ENCODE measurements at places on chromosomes 6 and 20. TPM values are rescaled to one million over a fixed set of nuclear protein-coding genes. Genes with fewer than 3 reads are reported as not detected.

The SOX18 gene
- 17.2 TPM for total RNA-seq

The SLC16A10 gene
- 10.3 TPM for total RNA-seq

The NKX2-2 gene
- total RNA-seq, result not detected

The FLRT3 gene
- total RNA-seq, result 17.8 TPM

The FBXO9 gene
- total RNA-seq, result 35.8 TPM

GRCh38 chr20:49433333-49433732 is 49.1 kb downstream of the KCNB1 start:
- no peak for DNase-seq
- H3K27ac ChIP-seq, result no peak overlapping the region
- no peaks in the 10 kb centered on the region for H3K4me1 ChIP-seq
- no peaks in the 10 kb centered on the region for H3K36me3 ChIP-seq
- H3K27me3 ChIP-seq, result no peaks in the 10 kb centered on the region

DNA sequence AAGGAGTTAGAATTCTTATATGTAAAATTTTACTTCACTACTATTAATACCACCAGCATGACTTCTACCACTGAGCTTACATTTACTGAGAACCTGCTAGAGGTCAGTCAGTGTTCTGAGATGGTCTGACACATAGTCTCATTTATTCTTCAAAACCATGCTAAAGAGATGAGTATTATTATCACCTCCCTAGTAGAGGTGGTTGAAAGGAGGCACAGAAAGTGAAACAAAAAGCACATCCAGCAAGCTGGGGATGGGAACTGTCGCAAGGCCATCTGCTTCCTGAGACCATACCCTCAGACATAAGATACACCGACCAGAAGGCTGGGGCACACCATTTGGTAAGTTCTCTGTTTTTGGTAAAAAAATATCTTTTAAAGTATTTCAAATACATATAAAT is 137.7 kb downstream of the INSM1 start:
- no peak for DNase-seq
- no peak overlapping the region for H3K27ac ChIP-seq
- no peaks in the 10 kb centered on the region for H3K27me3 ChIP-seq
- no peaks in the 10 kb centered on the region for H3K4me1 ChIP-seq

DNA sequence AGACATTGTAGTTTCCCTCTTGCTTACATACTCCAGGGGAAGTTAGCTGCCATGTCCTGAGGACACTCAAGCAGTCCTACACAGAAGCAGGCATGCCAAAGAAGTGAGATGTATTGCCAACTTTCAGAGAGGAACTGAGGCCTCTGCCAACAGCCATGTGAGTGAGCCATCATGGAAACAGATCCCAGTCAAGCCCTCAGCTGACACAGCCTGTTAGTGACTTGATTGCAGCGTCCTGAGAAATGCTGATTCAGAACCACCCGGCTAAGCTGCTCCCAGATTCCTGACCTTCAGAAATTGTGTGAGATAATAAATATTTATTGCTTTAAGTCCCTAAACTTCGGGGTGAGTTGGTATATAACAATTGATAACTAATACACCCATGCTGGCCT is 38.1 kb downstream of the GSTA2 start:
- peak overlapping the region; percentile 35 for H3K27ac ChIP-seq
- no peak overlapping the region for H3K4me3 ChIP-seq
- DNase-seq, result no peak
- H3K27me3 ChIP-seq, result no peaks in the 10 kb centered on the region
- H3K36me3 ChIP-seq, result no peaks in the 10 kb centered on the region

DNA sequence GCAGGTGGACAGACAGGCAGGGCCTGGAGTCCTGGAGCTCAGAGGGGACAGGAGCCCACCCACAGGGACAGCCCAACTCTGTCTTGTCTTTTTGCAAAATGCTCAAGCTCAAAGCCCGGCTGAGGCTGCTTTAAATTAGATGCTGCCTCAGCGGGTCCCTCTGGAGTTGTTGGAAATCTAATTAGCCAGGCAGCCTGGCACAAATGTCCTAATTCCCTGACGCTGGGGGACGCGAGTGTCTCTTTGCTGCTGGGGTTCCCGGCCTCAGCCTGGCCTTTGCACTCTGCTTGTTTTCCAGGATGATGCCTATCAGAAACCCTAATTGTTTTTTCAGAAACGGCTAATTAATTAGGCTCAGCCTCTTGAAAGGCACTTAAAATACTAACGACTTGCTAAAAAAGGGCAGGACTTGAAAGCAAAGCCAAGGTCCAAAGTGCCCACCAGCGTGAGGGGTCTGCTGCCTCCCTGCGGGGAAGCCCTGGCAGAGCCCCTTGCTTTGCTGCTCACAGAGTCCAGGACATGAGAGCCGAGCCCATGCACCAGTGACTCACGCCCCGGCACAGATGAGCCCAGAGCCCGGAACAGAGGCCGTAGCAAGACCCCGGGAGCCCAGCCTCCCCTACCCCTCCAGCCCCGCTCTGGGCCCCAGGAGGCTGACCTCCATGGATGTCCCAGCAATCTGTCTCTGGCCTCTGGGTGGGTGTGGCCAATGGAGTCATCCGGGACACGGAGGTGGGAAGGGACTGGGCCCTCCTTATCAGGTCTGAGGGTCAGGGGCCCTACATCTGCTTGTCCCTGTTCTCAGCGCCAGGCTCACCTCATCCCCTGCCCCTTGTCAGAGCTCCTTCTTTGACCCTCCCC is 46.0 kb upstream of the BHLHE23 start:
- DNase-seq, result no peak
- no peak overlapping the region for H3K4me3 ChIP-seq
- peaks cover 8% of the 10 kb centered on the region for H3K4me1 ChIP-seq

DNA sequence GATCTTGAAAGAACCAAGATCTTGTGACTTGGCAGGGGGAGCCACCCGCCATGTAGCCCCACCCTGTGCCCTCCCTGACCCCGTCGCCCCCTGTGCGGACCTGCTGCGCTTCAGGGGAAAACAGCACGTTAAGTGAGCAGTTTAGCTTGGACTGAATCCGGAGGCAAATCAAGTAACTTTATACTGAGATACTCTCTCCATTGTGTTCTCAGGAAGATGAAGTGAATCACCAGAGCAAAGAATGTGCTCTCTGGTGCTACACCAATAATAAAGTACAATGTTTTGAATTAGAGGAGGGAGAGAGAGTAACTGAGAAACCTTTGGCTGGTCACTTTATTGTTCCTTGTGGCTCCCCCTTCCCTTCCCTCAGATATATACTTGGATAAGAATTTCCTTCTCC is 83.4 kb downstream of the TXNDC5 start:
- no peak for DNase-seq
- no peaks in the 10 kb centered on the region for H3K36me3 ChIP-seq
- no peak overlapping the region for H3K4me3 ChIP-seq
- no peaks in the 10 kb centered on the region for H3K4me1 ChIP-seq
- H3K27me3 ChIP-seq, result no peaks in the 10 kb centered on the region
- H3K27ac ChIP-seq, result no peak overlapping the region

- no peak overlapping the region for H3K4me3 ChIP-seq
- H3K27me3 ChIP-seq, result no peaks in the 10 kb centered on the region
- no peak overlapping the region for H3K27ac ChIP-seq
- no peaks in the 10 kb centered on the region for H3K36me3 ChIP-seq
These were observed 19.1 kb upstream of the SIRPG start for GRCh38 chr20:1676650-1677049.

Measured in right atrium auricular region (tissue), 2 donors.